Mesothelial cell of epicardium (in vitro differentiated cells): ENCODE measurements at places on chromosomes 3 and 15. TPM values are rescaled to one million over a fixed set of nuclear protein-coding genes. Genes with fewer than 3 reads are reported as not detected.

DNA sequence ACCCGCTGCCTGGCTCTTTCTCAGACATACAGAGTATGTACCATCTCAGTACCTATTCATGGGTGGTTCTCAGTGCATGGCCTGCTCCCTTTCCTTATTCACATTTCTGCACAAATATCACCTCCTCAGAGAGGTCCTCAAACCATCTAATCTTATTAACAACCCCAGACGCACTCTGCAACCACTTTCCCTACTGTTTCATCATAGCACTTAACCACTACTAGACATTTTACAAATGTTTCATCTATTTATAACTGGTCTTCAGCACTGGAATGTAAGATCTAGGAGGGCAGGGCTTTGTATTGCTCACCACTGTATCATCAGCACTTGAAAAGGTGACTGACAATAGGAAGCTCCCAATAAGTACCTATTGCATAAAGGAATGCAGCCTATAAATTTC is 45.1 kb downstream of the TNIK start:
- no peak for DNase-seq

GRCh38 chr3:25173606-25174005 is 254.5 kb upstream of the RARB start:
- no peak for DNase-seq

- no peak for DNase-seq
Observed at GRCh38 chr15:78290222-78290621, 9.2 kb downstream of the SKIC8 start.

Gene DNAJC13
- total RNA-seq, result 34.2 to 37.8 TPM (median 37.6 TPM) in 3 replicates

DNA sequence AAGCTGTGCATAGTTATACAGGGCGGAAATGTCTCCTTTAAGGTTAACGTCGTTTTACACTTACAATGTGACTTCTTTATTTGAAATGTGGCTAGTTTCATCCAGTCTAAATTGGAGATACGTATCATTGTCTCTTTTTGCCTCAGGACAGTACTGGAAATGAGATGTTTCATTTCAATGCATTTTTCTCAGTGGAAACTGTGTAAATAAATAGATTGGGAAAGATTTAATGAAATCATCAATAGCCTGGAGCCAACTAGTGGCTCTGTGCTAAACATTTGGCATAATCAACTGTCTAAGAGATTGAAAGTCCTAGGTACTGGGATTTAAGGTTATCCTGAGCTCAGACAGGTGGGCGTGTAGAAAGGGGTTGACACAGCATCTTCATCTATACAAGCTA is 691.5 kb upstream of the CCDC54 start:
- no peak for DNase-seq

DNA sequence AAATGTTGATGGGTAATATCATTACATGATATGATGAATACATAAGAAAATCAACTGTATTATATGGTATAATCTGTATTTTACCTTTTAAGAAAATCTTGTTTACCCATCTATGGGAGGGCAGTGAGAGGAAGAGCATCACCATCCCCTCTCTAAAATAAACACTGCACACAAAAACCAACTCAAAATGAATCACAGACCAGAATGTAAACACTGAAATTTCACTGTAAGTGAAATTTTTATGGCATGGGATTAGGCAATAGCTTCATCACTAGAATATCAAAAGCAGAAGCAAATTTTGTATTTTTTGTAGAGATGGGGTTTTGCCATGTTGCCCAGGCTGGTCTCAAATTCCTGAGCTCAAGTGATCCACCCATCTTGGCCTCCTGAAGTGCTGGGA is 26.2 kb downstream of the IFT80 start:
- DNase-seq, result no peak

Gene ATRIP
- 11.6 to 12.0 TPM (median 11.6 TPM) in 3 replicates for total RNA-seq

GRCh38 chr3:158725348-158726011 is 6.8 kb downstream of the RARRES1 start:
- no peak for DNase-seq

Gene CFAP20DC
- total RNA-seq, result 5.4 to 6.3 TPM (median 6.1 TPM) in 3 replicates

DNA sequence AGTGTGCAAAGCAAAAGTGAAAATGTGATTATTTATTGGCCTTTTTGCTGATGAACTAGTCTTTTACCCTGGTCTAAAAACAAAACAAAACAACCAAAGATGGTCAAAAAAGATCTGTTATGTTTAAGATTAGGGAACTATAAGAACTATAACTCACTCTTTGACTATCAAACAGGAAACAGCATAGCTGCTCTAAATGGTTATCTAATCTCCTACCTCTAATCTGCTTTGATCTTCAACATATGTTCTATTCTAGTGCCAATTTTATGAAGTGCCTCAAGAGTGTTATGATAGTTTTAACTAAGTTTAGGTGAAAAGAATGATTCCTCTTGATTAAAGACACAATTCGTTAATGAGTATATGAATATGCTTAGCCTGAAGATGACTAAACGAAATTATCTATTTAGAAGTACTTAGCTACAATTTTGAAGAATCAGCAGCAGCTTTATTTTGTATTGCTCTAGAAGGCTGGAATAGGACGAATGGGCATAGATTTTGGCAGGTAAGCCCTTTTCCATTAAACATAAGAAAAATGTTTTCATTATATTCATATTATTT is 46.0 kb downstream of the SETD2 start:
- DNase-seq, result no peak

DNA sequence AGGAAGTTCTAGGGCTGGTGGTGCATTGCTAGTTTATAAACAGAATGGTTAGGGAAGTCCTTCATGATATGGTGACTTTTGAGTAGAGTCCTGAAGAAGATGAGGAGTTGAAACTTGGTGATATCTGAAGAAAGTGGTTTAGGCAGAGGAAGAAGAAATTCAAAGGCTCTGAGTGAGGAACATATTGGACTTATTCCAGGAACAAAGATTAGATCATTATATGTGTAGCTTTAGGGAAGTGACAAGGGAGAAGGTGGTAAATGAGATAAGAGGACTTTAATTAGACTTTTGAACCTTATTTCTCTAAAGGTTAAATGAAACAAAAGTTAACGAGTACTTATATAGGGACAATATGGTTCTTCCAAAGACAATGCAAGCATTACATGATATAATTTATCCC is 286.7 kb downstream of the DOCK3 start:
- DNase-seq, result no peak

- no peak for DNase-seq
Observed at GRCh38 chr3:186915806-186916796, 14.2 kb upstream of the ST6GAL1 start.

DNA sequence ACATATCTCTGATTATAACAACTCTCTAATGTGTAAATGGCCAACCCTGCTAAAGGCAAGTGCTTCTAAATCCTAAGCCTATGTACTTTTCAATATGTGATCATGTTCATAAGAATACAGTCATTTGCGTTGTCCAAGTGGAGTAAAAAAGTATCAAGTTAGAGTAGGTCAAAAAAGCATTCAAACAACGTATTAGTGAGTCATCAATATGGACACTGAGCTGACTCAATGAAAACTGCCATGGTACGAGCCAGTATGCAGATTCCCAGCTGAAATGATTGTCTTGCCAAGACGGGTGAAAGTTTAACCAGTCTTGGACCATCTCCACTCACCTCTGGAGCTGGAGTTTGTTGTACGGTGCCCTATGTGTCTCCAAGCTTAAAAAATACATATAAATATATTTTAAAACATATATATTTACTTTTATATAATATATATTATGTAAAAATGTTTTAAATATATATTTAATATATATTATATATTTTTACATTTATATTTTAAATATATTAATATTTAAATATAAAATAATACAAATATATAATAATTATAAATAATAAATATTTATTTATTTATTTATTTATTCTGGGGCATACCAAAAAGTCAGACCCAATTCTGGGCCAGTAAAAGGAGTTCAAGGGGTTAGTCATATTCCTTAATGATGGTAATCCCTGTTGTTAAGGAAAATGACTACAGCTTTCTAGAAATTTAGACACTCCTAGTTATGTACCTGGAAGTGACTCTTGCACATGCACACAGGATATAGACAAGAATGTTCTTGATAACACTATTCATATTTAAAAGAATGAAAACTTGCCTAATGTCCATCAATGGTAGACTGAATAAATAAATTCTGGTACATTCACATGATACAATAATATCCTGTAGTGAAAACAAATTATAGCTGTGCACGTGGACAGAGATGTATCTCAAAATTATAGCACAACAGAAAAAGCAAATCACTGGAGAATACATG is 27.2 kb downstream of the PLSCR4 start:
- DNase-seq, result no peak

Gene GATM
- 7.0 to 9.2 TPM (median 7.3 TPM) in 3 replicates for total RNA-seq

Gene BDH1
- total RNA-seq, result 14.0 to 14.9 TPM (median 14.7 TPM) in 3 replicates

GRCh38 chr15:77702211-77702957 is 69.7 kb upstream of the LINGO1 start:
- peak; percentile 55 for DNase-seq

- DNase-seq, result no peak
Observed at GRCh38 chr15:80339601-80340000, 64.6 kb upstream of the ARNT2 start.

Gene IL17RB
- 1.4 to 1.7 TPM (median 1.6 TPM) in 3 replicates for total RNA-seq

- no peak for DNase-seq
Observed at GRCh38 chr15:31277335-31278060, 49.1 kb upstream of the KLF13 start.

DNA sequence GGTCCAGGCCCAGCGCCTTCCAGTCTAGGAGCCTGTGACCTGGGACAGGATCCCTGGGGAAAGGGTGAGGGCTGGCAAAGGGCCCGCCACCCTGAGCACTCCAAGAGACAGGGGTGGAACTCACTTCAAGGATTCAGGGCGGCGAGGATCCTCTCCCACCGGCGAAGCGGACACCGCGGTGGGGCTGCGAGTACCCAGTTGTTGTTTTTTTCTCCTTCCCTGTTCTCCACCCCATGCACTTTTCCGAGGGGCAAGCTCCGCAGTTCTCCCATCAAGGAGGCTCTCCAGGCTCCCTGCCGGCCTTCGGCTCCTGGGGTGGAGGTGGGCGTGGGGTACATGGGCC is 387 bp upstream of the PAQR5 start:
- DNase-seq, result no peak

GRCh38 chr15:65318870-65319356 is 14.4 kb downstream of the RNU5B-1 start:
- DNase-seq, result peak; percentile 88

DNA sequence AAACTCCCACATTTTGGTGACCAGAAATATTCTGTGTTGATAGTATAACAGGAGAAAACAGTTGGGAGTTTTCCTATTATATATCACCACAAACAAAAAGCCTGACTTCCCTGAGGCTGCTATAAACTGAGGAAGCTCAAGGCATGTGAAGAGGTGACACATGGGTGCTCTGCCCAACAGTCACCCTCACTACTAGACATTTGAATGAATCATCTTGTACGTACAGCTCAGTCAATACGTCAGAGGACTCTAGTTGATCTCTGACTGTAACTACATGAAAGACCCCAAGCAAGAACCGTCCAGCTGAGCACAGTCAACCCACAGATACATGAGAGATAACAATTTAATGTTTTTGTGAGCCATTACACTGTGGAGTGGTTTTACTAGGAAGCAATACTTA is 338.3 kb upstream of the ATP11B start:
- no peak for DNase-seq

Gene TM4SF18
- total RNA-seq, result 0.13 to 0.14 TPM in 2 of 3 replicates, not detected in the other

DNA sequence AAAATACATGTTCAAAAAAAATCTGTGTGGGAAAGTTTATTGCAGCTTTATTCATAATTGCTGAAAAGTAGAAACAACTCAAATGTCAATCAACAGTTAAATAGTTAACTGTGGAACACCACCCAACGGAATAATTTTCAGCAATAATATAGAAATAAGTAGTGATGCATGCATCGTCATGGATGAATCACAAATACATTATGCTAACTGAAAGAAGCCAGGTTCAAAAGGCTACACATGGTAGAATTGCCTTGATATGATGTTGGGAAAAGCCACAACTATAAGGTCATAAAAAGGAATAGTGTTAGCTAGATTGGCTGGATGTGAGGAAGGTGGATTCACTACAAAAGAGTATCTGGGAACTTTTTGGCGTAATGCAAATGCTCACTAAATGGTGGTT is 82.0 kb downstream of the GMNC start:
- DNase-seq, result no peak

Gene RBP2
- not detected in 3 replicates for total RNA-seq

DNA sequence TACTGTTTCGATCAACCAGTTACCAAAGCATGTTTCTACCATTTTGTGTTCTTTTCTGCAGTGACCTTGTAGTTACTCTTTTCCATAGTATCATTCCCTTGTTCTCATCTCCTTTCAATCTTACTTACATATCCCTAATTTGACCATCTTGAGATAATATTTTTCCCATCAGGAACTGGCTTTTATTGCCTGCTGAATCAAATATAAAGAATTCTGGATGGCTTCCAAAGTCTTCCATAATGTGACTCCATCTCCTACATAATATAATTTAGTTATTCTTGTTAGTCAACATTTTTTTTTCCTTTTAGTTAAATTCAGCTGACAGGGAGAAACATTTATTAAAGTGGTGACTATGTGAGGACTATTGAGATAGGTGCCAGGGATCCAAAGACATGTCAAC is 7.0 kb downstream of the USP8 start:
- no peak for DNase-seq

DNA sequence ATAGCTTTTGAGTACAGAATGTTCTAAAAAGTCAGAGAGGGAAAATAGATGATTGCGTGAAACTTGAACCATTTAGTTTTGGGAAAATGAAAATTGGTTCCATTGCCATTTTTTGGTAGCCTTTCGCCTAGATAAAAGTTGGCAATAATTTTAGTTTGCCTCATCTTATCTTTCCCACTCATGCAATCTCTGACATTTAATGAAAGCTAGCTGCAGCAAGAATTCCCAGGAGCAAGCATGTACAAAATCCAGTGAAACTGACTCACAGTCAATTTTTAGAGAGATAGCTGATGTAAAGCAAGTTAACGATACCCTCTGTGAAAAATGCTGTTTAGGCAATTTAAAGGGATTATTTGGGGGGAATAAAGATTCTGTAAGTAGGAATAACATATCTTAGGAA is 797.4 kb downstream of the GRM7 start:
- DNase-seq, result no peak

DNA sequence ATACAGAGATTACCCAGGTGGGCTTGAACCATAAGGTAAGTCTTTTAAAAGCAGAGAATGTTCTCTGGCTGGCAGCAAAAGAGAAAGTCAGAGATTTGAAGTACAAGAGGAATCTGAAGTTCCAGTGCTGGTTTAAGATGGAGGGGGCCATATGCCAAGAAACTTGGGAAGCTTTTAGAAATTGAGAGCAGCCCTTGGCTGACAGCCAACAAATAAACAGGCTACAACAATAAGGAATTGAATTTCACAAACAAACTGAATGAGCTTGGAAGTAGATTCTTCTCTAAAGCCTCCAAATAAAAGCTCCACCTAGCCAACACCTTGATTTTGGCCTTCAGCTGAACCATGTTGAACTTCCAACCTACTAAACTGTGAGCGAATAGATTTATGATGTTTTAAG is 85.7 kb downstream of the TRIM42 start:
- DNase-seq, result no peak

- DNase-seq, result no peak
Observed at GRCh38 chr3:97765336-97765735, 778 bp downstream of the ARL6 start.
